ENCODE measurements at places on chromosomes 2 and 18. TPM values are rescaled to one million over a fixed set of nuclear protein-coding genes. Genes with fewer than 3 reads are reported as not detected.

ASTL gene
- total RNA-seq, result not detected

CDH20 gene
- 0.74 TPM for total RNA-seq

GNLY gene
- 3.7 TPM for total RNA-seq

SLC4A5 gene
- 2.0 TPM for total RNA-seq

ACAA2 gene
- total RNA-seq, result 178 TPM

MEP1B gene
- 0.42 TPM for total RNA-seq

ZC3H6 gene
- total RNA-seq, result 8.8 TPM

REEP1 gene
- total RNA-seq, result 0.96 TPM

ELOA2 gene
- total RNA-seq, result not detected

ABCG5 gene
- total RNA-seq, result not detected

CRYBA2 gene
- not detected for total RNA-seq
